Fibroblast of skin of left quadriceps (primary cell): ENCODE measurements at places on chromosomes 6 and 20.
A peak's percentile ranks its signal among the peaks of the same experiment; 100 is the strongest.

DNA sequence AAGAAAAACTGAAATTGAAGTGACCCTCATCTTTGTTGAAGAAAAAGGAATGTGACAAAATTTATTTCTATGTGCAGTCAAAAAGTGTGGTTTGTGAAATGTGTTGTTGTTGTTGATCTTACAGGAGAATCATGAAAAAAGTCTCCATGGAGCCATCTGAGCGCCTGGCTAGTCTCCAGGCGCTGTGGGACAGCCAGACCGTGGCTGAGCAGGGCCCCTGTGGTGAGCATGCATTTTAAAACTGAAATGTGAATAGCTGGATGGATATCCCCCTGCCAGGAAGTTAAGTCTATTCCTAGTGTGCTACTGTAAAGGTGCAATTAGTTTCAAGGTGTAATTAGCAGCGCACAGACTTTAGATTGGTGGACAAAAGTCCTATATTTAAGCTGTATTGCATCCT is 170.6 kb downstream of the CARMIL1 start:
- no peak for DNase-seq

DNA sequence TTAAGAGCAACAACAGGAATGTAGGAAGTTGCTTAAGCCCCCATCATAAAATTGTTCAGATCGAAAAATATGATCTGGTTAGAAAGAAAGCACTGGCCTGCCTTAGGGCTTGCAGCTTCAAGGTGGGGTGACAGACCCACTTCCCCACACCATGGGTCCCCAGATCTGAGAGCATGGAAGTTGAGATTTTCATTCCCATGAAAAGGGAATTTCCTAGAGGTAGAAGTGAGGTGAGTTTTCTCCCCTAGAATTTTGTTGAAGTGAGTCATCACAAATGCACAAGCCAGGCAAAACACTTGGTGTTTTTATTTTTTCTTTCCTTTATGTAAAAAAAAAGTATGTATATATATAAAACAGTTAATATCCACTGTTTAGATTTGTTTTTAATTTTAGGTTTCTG is 213.6 kb upstream of the SUPT3H start:
- DNase-seq = no peak

GRCh38 chr6:138503881-138504680 is 4.8 kb upstream of the NHSL1 start:
- no peak for DNase-seq

- no peak for DNase-seq
These were observed 308.2 kb downstream of the CD83 start for GRCh38 chr6:14425805-14426204.

DNA sequence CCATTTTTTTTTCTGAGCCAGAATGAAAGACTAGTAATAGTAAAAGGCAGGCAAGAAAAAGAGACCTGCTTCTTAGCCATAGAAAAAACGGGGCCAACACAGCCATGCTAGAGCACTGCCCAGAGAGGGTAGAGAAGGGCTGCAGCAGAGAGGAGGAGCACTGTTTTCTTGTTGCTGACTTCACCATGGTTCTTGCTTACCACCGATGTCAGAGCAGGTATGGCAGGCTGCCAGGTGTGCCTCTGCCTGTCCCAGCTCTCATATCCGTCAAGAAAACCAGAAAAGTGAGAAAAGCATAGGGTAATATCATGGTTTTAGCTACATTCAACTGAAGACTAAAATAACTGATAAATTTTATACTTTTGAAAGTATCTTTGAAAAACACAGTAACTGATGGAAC is 60.7 kb downstream of the DTNBP1 start:
- no peak for DNase-seq

DNA sequence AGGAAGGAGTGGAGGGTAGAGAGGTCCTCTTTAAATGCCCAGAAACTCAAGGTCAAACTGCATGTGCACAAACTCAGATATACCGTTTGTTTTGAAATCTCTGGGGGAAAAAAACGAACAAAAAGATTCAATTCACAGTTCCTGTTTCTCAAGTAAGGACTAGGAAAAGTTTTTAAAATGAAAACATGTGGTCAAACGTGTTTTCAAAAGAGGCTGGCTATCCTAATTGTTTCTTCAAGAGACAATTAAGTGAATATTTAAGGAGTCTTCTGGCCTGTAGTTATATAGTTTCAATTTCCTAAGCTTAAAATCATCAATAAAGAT is 3.1 kb downstream of the RSPO3 start:
- DNase-seq = no peak

DNA sequence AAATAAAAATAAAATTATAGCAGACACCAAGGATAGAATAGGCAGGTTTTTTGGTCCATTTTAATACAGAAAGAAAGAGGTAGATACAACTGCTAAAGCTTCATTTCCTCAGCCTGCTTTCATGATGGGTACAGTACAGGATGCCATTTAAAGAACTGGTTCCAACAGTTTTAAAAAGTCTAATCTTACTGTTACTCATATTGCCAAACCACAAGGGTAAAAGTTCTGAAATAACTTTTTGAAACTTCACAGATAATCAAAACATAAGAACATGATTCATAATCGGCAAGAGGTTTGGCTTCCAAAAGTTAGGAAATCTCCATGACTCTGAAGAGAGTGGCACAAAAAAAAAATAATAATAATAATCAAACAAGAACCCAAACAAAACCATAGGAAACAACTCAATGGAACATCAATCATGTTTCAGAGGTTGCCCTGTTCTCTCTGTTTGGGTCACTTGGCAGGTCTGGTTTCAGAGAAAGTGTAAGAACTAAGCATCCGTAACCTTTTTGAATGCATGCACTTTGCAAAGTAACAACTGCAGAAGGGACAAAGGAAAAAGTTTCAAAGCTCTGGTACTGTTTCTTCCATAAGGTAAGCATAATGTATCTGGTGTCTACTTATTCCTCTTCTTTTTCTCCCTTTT is 79.7 kb downstream of the SMLR1 start:
- no peak for DNase-seq

DNA sequence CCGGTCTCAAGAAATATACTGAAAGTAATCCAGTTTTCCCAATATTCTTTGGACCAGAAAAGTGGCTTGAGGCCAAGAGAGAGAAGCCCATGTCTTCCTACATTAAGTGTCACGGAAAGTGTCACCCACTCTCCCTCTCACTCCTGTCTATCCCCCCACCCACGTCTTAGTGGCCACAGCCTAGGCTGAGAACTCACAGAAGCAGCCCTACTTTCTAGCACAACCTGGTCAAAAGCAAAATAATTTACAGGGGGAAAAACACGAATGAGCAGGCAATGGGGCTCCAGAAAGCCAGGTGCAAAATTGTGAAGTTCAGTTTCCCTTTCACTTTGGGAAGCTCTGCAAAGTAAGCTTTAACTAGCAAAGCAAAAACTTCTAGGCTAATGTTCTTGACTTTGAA is 118.0 kb downstream of the OPRM1 start:
- DNase-seq = no peak

DNA sequence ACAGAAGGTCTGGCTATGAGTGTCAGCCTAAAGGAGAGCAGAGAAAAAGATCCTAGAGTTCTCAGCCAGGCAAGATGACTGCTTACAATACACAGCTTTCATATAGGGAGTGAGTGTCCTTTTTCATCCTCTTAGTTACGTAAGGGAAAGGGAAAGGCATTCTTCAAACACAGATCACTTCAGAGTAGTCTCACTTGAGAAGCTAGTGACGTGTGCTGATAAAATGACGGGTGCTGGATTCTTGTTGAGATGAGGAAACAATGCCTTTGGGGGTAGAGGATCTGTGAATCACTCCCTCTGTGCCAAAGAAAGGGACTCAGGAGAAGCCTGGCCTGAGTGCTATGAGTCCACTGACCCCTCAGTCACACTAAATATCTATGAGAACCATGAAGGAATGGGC is 117.3 kb downstream of the QRSL1 start:
- peak; percentile 6 for DNase-seq

GRCh38 chr6:52081237-52081636 is 6.2 kb downstream of the PKHD1 start:
- DNase-seq = no peak

DNA sequence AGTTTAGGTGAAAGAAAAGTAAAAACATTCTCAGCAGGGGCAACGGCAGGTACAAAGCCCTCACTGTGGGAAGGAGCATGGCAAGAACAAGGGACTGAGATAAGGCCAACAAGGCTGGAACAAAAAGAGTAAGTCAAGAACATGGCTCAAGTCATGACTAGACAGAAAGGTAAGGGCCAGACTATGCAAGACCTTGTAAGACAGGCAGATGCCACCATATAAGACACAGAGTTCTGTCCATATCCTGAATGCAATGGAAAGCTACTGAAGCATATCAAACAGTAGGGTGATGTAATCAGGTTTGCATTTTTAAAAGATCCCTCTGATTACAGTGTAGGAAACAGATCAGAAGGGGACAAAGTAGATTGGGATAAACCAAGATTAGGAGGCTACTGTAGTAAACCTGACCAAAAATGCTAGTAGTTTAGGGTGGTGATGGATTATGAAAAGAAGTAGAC is 5.5 kb downstream of the REV3L start:
- DNase-seq = no peak

- no peak for DNase-seq
These were observed 713 bp upstream of the ELMO2 start for GRCh38 chr20:46406986-46407670.

DNA sequence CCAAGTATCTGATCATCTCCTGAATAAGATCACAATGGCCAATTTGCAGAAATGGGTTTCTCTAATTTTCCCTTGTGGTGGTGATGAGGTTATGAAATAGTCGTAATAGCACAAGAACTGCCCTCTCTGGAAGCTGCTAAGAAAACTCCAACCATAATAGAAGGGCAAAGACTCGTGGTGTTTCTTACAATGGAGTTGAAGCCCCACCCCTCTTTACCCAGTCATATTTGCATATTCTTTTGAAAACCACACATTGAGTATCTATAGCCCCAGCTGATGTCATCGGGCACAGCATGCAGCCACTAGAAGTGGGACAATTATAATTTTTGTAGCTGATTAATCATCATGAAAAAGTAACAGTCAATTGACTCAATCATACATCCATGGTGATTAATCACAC is 452.1 kb upstream of the POU3F2 start:
- no peak for DNase-seq

DNA sequence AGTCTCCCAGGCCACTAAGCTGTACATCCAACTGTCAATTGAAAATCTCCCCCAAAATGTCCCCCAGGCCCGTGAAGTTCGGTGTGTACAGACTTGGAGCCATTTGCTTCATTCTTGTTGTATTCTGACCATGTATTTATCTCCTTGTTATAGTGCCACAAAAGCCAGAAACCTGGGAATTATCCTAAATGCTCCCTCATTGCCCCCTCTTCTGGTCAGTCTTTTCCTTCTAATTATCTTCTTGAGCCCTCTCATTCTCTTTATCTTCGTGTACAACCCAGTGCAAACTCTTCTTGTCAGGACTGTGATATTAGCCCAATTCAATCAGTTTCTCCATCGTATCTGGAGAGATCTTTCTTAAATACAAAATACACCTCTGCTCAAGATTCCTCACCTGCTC is 64.7 kb downstream of the RFX6 start:
- no peak for DNase-seq
